Activated naive CD8-positive, alpha-beta T cell treated with anti-CD3 and anti-CD28 coated beads for 36 hours (primary cell): ENCODE measurements at places on chromosomes 6 and 20. TPM values are rescaled to one million over a fixed set of nuclear protein-coding genes. Genes with fewer than 3 reads are reported as not detected.
A peak's percentile ranks its signal among the peaks of the same experiment; 100 is the strongest.

GRCh38 chr20:44720621-44720996 lies 5.4 kb downstream of the CCN5 start:
- DNase-seq = no peak

Gene FKBP1C
- total RNA-seq = 1.5 TPM

Gene PBX2
- 56.9 TPM for total RNA-seq

- DNase-seq = no peak
These were observed 32.7 kb upstream of the MRPS10 start for GRCh38 chr6:42250274-42250931.

GRCh38 chr6:37807656-37808055 lies 11.9 kb upstream of the ZFAND3 start:
- no peak for DNase-seq

DNA sequence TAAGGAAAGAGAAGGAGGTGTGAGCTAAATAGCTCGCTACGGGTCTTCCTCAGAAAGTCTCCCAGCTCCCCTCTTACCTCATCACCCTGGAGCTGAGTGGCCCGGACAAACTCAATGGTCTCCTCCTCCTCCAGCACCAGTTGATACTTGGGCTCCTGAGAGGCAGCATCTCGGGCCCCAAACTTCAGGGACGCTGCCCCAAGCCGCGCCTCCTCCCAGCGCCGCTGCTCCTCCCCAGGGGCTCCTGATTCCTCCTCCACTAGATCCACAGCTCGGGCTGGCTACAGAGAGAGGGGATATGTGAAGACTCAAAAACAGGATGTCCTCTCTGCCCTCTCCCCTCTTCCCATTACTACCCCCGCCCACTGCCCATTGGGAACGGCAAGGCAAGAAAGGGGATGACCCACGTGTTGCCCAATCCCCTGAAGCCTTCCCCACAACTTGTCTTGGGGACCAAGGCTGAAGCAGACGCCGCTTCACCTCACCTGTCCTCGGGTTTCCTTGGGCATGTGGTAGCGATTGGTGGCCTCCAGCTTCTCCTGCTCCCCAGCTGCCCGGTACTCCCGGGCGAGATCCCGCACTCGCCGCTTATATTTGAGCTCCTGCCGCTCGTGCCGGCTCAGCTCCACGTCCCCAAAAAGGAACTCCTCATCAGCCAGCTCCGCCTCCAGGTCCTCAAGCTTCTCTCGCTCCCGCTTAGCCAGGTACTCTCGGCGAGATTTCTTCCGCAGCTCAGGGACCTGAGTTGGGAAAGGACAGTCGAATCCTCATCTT lies 7.6 kb downstream of the DHX16 start:
- no peak for DNase-seq

DNA sequence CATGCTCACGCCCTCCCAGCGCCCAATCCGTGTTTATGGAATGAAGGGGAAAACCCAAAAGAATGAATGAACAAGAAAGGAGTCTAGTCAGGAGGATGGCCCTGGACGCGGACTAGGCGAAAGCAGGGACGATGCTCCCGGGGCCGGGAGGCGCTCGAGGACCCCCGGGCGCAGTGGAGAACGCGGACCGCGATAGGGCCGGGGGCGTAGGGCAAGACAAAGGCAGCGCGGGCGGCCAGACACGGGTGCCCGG lies 758 bp downstream of the GCLC start:
- DNase-seq = no peak

- DNase-seq = no peak
These were observed 47.8 kb downstream of the MYH7B start for GRCh38 chr20:35003211-35004031.

GRCh38 chr6:16352258-16352635 lies 113.9 kb downstream of the GMPR start:
- no peak for DNase-seq

DNA sequence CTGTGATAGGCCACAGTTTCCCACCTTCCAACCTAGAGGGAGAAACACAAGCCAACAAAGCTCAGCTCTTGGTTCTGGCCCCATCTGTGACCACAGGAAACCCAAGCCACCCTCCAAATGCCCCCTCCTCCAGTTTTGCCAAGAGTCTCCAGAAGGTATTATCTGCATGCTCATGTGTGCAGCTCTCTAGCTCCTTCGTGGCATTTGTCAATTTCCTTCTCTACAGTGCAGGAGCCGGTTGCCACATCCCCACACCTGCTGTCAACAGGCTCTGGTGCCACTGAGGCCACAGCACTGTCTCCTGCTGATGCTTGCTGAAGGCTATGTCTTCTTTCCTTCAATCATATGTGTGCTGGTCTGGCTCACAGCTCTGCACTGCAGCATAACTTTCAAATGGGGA lies 177.2 kb downstream of the CLIC5 start:
- no peak for DNase-seq

Gene TRIM15
- 0.29 TPM for total RNA-seq

GRCh38 chr6:142900227-142900971 lies 44.6 kb downstream of the HIVEP2 start:
- DNase-seq = peak; percentile 32

DNA sequence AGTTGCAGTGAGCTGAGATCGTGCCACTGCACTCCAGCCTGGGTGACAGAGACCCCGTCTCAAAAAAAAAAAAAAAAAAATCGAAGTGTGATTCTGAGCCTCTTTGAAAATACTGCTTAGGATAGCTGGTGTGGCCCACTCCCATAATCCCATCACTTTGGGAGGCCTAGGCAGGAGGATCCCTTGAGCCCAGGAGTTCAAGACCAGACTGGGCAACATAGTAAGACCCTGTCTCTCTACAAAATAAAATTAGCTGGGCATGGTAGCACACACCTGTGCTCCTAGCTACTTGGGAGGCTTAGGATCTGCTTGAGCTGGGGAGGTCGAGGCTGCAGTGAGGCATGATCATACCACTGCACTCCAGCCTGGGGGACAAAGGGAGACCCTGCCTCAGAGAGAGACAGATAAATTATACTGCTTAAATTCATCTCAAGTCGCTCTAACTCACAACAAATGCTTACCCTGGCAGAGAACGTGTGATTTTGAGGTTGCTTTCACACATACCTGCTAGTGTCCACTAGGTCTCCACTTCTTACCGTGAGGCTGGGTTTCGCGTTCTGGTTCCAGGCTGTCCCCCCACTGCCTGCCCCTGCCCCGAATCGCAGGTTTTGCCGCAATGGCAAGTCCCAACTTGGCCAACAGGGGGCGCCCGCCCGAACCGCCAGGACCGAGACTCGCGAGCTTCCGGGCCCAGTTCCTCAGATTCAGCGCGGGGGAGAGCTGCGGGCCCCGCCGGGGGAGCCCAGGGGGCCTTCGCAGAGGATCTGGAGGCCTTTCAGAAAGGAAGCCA lies 12.3 kb upstream of the TMC2 start:
- DNase-seq = peak; percentile 89

- DNase-seq = no peak
These were observed 10.5 kb downstream of the NPEPL1 start for GRCh38 chr20:58702859-58703648.

DNA sequence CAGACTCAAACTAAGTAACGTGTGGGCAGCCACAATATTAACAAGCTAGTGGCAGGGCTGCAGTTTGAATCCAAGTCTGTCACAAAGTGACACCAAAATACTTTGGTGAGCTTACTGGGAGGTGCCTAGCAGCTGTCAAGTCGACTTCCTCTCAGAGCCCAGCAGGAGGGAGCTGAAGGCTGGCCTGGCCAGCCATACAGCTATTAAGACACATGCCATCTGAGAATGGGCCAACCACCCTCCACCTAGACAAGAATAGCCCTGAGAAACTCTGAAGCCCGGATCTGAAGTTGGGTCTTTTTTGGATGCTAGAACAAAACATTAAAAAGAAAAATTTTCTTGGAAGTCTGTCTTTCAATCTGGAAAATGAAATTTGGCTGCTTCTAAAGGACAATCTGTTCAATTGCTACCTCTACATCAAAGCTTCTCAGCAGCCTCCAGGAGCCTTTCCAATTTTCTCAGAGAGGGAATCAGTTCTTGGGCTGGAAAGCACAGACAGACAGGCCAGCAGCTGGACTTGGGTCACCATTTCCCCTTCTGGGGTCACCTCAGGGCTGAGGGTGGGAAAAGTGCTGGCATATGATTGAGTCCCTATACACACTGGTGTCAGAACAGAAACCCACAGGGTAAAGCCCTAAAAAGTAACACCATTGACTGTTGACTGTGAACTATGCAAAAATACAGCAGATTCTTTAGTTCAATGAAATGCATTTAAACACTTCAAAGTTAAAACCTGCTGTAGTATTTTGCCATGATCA lies 42.9 kb downstream of the UQCC1 start:
- DNase-seq = no peak

- no peak for DNase-seq
These were observed 186.9 kb downstream of the ERMARD start for GRCh38 chr6:169938262-169938701.

GRCh38 chr6:148258868-148259267 lies 83.8 kb upstream of the SASH1 start:
- DNase-seq = no peak

Gene ELOVL4
- 2.2 TPM for total RNA-seq

GRCh38 chr6:37584654-37585522 lies 85.2 kb upstream of the CCDC167 start:
- DNase-seq = no peak

DNA sequence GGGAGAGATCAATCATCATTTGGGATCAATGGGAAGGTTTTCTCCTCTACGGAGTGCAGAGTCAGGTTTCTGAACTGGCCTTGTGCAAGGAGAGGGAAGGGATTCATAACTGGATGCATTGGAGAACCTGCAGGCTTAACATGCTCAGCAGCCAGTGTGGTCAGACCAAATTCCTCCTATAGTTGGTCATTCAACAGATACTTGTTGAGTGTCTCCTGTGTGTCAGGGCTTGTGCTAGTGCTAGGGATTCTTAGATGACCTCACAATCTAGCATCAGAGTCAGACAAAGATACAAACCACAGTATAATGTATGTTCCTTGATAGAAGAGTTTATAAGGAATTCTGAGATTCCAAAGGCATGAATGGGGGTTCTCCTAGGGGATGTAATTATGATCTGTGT lies 23.9 kb downstream of the RALY start:
- DNase-seq = no peak

GRCh38 chr20:44464514-44464913 lies 11.2 kb upstream of the TTPAL start:
- DNase-seq = no peak

- DNase-seq = no peak
These were observed 149.1 kb upstream of the BEND3 start for GRCh38 chr6:107264357-107264840.

Gene RBM24
- not detected for total RNA-seq

Gene MAN1A1
- total RNA-seq = 22.6 TPM

- DNase-seq = no peak
These were observed 754.6 kb upstream of the MMS22L start for GRCh38 chr6:98037571-98037970.

DNA sequence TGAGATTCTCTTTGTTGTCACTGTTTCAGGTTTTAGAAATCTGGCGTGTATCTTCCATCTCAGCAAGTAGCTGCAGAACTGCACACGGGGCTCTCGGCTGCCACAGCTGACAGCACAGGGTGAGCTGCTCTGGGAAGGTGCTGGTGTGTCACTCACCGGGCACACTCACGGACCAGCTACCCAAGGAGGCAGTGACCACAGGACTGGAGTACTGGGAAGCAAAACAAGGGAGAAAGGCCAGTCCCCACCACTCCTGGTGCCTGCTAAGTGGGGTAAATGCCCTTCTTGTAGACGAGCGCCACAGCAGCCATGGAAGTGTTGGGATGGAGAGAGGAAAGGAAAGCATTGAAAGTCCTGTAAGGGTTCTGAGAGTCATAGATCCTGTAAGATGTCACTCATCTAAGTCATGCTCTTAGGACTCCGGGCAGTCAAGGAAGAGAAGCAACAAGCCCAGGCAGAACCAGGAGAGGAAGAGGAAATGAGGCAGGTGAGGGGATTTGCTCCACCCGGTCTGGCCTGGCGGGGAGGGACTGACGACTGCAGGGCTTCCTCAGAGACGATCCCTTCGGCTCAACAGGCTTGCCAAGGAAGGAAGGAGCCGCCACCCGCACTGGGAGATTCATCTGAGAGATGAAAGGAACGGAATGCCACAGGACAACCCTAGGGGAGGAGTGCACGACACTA lies 48.1 kb downstream of the PRDM1 start:
- DNase-seq = no peak

Gene MEP1A
- not detected for total RNA-seq

DNA sequence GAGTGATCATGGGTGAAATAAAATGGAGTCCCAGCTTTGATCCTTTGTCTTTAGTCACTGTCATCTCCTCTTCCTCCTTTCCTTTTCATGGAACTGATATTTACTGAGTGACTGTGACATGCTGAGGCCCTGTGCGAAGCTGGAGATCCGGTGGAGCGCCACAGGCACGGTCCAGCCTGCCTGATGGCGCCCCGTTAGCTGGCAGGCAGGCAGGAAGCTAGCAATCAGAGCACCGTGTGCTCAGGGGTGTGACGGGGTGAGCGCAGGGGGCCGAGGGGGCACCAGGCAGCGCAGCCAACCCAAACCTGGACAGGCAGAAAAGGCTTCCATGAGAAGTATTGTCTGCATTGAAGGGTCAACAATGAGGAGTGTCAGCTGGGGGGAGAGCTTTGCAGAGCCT lies 100.2 kb upstream of the AKAP12 start:
- DNase-seq = no peak

DNA sequence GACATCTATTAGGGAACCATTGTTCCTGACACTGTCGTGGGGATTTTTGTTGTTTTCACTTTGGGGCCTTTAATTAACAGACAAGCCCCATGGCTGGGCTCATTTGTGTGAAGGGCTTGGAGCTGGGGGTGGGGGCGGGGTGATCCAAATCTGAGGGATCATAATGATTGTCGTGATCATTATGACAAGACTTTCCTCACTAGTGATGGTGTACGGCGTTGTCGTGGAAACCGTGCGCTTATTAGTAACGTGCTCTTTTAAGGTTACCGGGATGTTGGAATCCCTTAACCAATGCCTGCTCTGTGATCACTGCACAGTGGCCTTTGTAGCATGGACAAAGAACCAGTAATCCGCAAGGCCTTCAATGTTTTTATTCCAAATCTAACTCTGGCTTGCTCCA lies 18.6 kb downstream of the PDYN start:
- no peak for DNase-seq

Gene C20orf141
- total RNA-seq = not detected

Gene ZNF318
- total RNA-seq = 10.0 TPM

Gene HBS1L
- 147 TPM for total RNA-seq

Gene LCA5
- 0.21 TPM for total RNA-seq

Gene TCF15
- total RNA-seq = 0.23 TPM

DNA sequence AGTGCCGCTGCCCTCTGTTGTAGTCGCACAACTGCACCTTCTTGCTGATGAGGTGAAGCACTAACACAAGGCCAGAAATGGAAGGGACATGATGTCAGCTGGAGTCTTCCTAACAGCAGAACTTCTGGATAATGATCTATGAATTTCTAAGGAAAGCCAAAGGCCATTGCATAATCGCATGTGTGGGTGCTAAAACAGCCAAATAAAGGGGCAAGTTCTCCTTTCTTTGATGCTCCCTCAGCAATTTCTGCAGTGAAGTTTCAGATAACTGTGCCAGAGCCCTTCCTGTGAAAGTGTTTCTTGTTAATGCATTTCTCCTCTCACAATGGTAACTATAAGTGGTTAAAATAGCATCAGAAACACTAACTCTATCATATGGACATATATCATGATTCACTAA lies 8.0 kb upstream of the F13A1 start:
- no peak for DNase-seq

Gene DEFB124
- not detected for total RNA-seq
